ENCODE measurements at places on chromosomes 16 and 17. TPM values are rescaled to one million over a fixed set of nuclear protein-coding genes. Genes with fewer than 3 reads are reported as not detected.
A peak's percentile ranks its signal among the peaks of the same experiment; 100 is the strongest.

LUC7L3 gene
- total RNA-seq = 54.1 TPM

MEIOC gene
- total RNA-seq = 9.8 TPM

ABHD15 gene
- total RNA-seq = 11.3 TPM

KRT15 gene
- total RNA-seq = 15.6 TPM

MYH13 gene
- not detected for total RNA-seq

MSI2 gene
- 26.6 TPM for total RNA-seq

SLFN13 gene
- total RNA-seq = 9.9 TPM

SLC5A2 gene
- not detected for total RNA-seq

TBC1D3G gene
- not detected for total RNA-seq

CCL3 gene
- total RNA-seq = 1.3 TPM

KDM6B gene
- 2.7 TPM for total RNA-seq

DNA sequence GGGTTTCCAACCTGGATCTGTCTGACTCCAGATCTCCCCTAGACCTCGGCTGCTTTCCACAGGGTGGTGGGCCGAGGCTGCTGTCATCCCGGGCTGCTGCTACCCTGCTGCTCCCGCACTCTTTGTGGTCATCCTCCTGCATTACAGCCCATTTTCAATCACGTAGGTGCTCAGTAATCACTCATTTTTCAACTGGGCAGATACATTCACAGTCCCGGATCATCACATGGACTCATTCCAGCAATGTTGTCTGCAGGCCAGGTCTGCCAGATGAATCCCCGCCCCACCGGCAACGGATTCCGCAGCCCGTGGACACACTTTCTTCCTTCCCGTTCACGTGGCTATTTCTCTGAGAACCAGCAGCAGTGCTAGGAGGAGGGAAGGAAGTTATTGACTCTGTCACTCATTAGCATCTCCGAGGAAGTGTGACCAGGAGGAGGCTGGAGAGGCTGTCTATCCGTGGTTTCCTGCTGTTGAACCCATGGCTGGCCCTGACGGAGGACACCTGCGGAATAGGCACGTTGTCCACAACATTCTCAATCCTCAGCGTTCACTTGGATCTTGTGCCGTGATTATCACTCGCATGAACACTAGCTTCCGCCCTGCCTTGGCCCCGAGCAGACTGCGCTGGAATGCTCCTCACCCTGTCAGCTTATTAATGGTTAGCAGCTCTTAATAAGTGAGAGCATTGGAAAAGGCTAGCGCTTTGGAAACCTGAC lies 14.7 kb upstream of the ZCCHC14 start:
- peak; percentile 46 for DNase-seq

- no peak for DNase-seq
Measured at GRCh38 chr16:77745972-77746371, 23.7 kb downstream of the NUDT7 start.

- no peak for DNase-seq
Measured at GRCh38 chr16:71373073-71373472, 14.6 kb downstream of the CALB2 start.

DNA sequence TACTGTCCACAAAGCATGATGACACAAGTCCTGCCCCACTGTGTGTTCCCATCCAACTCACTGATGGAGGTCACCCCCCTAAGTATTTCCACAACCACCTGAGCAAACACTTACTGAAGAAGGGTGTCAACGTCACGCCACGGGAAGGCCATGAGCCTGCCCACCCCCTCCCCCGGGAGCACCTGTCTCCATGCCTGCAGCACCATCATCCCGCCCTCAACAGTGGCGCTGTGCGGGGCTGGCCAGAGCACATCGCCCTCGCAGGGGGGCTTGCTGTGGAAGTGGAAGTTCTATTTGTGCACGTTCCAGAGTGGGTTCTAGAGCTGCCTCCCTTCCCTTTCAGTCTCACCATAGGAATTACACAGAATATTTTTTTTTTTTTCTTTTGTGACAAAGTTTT lies 4.3 kb upstream of the MBTPS1 start:
- no peak for DNase-seq

- DNase-seq = no peak
Measured at GRCh38 chr17:30565073-30565935, 88.1 kb downstream of the GOSR1 start.

DNA sequence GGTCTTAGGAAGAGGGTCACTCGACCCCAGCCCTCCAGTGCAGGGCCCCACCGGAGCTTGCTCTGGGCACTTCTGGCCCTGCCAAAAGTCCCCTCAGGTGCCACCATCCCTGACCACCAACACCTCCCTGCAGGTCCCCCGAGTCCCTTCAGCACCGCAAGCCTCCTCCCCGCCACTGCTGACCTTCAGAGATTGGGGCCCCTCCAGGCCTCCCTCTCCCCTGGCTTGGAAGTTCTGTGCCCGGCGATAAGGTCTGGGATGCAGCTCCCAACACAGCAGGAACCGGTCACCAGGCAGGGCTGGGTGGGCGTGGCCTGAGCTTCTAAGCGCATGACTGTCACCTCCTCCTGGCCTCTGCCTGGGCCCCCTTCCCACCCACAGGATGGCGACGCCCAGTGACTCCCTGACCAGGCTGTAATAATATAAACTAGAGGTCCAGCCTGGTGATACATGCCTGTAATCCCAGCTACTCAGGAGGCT lies 11.2 kb downstream of the PIEZO1 start:
- no peak for DNase-seq

DNA sequence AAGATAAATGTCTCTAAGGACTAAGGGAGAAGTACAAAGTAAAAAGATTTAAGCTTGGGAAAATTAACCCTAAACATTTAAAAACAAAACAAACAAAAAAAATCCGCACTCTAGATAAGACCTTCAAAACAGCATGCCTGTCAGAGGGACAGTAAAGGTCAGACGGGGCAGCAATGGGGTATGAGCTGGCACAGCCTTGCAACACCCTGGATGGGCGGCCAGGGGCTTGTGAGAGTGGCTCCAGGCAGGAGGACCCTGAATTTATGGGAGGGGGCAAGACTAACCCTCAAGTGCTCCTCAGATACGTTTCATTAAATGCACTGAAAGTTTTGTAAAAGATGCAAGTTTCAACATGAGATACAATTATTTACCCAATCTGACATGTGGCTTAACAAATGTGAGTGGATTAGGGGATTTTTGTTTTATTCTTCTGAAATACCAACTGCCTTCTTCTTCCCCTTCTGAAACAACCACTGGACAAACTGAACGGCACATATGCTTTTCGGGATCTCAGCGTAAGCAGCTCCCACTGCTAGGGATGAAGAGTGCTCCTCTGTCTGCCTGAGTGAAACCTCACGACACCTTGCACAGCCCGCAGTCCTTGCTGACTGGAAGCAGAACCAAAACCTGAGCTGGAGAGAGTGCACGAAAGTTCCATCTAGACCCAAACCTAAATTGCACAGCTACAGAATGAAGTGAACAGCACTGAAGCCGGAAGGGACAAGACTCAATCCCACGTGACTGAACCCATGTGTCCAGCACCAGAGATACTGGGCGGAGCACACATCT lies 128.4 kb downstream of the ANKRD11 start:
- no peak for DNase-seq

GRCh38 chr16:61792194-61792909 lies 243.9 kb downstream of the CDH8 start:
- DNase-seq = peak; percentile 47

DNA sequence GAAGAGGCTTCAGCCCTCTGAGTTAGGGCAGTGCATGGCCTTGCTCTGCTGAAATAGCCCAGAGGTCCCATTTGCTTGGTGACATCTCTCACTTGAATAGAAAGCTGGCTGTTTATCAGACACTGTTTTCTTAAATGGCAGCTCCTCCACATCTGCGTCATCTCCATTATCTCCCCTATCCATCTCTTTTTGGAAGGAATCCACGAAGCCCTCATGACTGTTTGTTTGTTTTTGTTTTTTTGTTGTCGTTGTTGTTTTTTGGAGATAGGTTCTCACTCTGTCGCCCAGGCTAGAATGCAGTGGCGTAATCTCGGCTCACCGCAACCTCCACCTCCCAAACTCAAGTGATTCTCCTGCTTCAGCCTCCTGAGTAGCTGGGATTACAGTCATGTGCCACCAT lies 16.6 kb downstream of the NAA60 start:
- DNase-seq = no peak

GRCh38 chr16:81687131-81687456 lies 92.0 kb upstream of the PLCG2 start:
- no peak for DNase-seq

GRCh38 chr16:55709801-55710200 lies 54.0 kb downstream of the SLC6A2 start:
- no peak for DNase-seq

- DNase-seq = no peak
Measured at GRCh38 chr16:53546988-53547391, 44.0 kb upstream of the AKTIP start.

DNA sequence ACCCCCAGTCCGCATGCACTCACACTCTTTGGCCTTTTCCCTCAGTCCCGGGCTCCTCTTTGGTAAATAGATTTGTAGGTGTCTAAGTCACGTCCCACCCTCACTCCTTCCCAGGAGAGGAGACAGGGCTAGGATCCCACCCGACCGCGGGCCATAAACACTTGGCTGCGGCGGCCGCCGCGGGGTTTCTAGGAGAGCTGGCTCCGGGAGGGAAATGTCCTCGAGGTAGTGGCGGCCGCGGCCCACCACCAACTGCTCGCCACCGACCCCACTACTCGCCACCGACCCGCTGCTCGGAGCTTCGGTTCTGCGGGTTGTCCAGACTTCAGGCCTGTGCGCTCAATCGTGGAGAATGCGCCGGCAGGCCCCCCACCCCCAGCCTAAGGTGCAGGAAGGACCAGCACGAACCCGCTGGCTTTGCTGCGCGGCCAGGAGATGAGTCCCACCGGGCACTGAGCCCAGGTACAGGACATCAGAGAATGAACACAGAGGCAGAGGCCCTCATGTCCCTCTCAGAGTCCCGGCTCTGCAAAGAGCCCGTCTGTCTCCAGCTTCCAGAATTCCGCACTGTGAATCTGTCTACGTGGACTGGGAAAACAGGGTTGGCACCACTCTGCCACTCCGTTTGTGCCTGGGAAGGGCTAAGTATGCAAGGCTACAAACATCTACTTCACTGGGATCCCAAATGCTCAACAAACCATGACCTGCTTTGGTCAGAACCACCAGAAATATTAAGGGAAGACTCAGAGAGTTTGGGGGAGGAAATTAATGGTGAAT lies 2.5 kb downstream of the PRAC2 start:
- no peak for DNase-seq

DNA sequence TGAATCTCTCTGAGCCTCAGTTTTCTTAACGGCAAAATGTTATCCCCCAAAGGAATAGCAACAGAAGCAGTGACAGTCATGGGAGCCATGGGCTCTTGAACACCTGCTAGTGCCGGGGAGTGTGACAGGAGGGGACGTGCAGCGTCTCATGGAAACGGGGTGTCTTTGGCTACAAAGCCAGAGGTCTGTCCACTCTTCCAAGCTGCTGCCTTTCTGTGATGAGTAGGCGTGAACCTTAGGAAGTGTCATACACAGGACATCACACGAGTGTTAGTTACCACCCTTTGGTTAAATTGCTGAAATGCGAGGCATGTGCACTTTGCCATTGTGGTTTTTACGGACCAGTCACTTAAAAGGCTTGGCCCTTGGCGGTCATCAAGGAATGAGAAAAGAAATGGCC lies 93.4 kb downstream of the IRF8 start:
- DNase-seq = no peak

DNA sequence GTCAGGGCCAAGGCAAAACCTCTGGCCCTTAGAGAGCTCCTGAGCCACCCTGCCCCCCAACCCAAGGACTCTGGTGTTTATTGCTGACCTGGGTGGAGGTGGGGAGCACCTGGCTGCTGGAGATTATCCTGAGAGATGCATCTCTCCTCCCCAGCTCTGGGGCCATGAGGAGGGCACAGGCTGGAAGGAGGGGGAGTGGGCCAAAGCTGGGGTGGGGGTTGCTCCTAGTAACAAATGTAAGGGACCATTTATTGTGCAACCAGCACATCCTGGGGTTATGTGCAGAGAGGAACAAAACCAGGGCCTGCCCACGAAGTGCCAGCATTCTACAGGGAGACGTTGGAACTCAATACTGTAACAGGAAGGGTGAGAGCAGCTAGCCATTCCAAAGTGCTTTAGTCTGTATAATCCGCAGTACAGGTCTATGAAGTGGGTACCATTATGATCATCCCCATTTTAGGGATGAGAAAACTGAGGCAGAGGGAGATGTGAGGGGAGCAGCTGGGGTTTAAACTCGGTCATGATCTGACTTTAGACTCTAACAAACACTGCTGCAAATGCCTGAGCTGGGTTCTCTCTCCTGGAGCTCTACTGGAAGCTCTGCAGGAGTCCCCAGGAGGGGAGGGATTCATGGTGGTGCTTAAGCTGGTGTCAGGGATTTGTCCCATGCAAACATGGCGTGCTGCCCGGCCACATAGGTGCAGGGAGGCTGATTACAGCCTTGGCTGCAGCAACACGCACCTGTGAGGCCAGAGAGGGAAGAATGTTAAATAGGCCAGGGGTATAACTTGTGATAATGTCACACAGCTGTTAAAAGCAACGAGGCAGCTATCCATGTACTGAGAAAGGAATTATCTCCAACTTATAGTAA lies 1.4 kb upstream of the RHBDF2 start:
- no peak for DNase-seq

GRCh38 chr17:81234940-81235821 lies 3.7 kb downstream of the TEPSIN start:
- no peak for DNase-seq

- no peak for DNase-seq
Measured at GRCh38 chr16:80601182-80601581, 60.4 kb downstream of the DYNLRB2 start.

DNA sequence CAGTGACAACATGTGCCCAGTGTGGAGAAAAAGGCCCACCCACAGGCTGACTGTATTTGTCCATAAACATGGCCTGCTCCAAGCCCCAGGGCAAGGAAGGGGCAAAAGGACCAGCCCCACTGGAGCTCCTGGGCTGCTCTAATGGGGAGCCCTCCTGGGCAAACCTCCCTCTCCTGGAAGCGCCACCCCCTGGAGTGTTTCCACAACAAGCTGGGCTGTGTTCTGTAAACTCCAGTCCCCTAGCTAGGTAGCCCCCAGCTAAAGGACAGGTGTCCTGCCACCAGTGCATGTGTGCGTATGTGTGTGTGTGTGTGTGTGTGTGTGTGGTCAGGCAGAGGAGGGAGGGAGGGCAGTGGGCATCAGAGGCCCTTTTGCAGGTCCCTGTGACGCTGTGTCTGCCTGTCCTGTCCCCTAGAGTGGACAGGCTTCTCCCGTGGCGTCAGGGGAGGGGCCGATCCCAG lies 11.3 kb upstream of the STAC2 start:
- no peak for DNase-seq

DNA sequence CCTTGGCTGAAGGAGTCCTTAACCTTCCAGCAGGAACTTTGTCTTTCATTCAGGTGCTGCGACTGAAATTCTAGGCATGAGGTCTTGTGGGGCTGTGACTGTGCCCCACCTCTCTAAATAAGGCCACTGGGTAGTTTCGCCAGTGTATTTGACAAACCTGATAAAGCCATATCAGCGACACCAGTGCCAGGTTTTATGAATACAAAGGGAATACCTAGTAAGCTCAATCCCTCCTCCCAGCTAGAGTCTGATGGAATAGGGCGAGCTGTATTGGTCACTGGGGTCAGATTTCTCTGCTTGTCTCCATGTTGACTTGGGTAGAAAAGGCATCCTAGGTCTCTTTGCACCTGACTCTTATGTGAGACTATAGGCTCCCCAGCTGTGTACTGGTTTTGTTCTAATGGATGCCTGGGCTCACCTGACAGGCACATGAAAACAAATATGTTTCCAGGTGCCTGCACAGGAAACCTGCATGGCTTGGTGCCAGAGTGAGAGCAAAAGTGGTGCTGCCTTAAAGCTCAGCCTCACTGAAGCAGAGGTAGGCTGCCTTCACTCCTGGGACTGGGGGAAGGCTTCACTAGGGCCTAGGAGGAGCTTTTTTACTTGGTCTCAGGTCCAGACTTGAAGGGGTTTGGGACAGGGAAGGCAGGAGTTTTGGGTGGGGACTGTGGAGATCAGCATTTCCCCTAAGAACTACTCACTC lies 8.3 kb downstream of the SLC7A6 start:
- DNase-seq = no peak

- DNase-seq = no peak
Measured at GRCh38 chr17:44848961-44849489, 1.3 kb downstream of the HIGD1B start.

Measured in epithelial cell of proximal tubule (primary cell).